ENCODE measurements at places on chromosomes 11 and 22. TPM values are rescaled to one million over a fixed set of nuclear protein-coding genes. Genes with fewer than 3 reads are reported as not detected.

GRCh38 chr22:25853078-25853477 is 111.1 kb downstream of the MYO18B start:
- H3K36me3 ChIP-seq, result no peaks in the 10 kb centered on the region
- no peak overlapping the region for H3K27ac ChIP-seq
- DNase-seq, result no peak
- no peak overlapping the region for H3K4me3 ChIP-seq
- no peaks in the 10 kb centered on the region for H3K27me3 ChIP-seq

DNA sequence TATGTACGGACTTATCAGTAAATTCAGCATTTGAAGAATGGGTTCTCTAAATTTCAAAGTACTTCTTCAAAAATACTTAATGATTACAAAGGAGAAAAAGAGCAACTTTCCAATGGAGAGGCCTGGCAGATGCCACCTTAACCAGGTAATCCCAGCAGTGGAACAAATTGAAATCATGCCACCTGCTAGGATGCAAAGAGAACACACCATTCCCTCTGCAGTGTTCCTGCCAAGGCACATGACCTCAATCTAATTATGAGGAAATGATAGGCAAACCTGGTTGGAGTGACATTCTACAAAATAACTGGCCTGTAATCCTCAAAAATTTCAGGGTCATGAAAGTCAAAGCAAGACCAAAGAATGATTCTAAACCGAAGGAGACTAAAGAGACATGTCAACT is 21.5 kb downstream of the TNRC6B start:
- no peak for DNase-seq
- no peaks in the 10 kb centered on the region for H3K27me3 ChIP-seq
- no peak overlapping the region for H3K27ac ChIP-seq

The USH1C gene
- not detected for total RNA-seq

DNA sequence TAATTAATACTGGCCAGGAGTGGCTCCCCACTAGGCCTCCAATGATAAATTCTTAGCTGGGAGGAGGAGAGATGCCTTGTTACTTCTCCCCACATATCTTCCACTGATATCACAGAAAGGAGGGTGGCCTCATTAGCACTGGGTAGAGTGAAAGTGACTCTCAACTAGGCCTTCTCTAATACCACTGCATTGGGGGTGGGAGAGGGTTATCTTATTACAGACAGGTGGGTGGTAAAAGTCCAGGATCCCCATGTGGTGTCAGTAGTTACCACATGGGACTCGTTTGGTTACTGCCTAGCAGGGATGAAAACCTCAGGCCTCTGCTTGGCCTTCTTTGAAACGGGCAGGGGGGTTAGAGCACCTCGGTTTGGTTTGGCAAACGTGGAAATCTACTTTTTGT is 167.3 kb downstream of the UVRAG start:
- no peaks in the 10 kb centered on the region for H3K36me3 ChIP-seq
- no peak overlapping the region for H3K27ac ChIP-seq
- H3K4me1 ChIP-seq, result peaks cover 5% of the 10 kb centered on the region
- H3K4me3 ChIP-seq, result no peak overlapping the region
- DNase-seq, result no peak
- no peaks in the 10 kb centered on the region for H3K27me3 ChIP-seq

The ENTHD1 gene
- not detected for total RNA-seq

DNA sequence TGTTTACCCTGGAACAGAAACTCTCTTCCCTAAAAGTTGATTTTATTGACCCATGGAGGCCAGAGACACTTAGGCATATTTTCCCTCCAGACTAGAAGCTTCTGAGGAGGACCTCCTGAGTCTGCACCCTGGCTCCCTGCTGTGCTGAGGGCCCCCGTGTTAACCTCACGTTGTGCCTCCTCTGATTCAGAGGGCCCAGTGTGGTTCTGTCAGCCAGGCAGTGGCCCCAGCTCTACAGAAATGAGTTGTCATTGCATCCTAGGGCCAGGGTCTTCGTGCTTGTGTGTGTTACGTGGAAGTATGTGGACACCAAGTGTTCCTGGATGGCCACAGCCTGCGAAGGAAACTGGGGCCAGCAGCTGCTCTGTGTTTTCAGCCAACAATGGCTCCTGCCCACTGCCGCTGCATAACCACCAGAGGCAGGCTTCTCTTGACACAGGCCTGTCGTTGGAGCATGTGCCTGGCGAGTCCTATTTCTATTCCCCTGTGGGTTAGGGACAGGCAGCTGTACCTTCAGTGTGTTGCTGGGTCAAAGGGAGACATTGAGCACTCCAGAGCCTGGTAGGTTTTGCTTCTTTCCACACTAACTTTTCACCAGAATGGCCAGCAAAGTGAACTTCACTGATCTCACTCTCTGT is 44.5 kb downstream of the MED15 start:
- no peaks in the 10 kb centered on the region for H3K27me3 ChIP-seq
- H3K36me3 ChIP-seq, result peaks cover 15% of the 10 kb centered on the region
- H3K27ac ChIP-seq, result peak overlapping the region; percentile 80
- H3K4me3 ChIP-seq, result no peak overlapping the region

The BRSK2 gene
- total RNA-seq, result 0.20 TPM

- no peak for DNase-seq
- H3K27ac ChIP-seq, result no peak overlapping the region
- no peaks in the 10 kb centered on the region for H3K4me1 ChIP-seq
These were observed 752.9 kb downstream of the CNTN5 start for GRCh38 chr11:99773646-99774045.

- H3K4me1 ChIP-seq, result no peaks in the 10 kb centered on the region
- no peaks in the 10 kb centered on the region for H3K27me3 ChIP-seq
- peak; percentile 72 for DNase-seq
- no peaks in the 10 kb centered on the region for H3K36me3 ChIP-seq
These were observed 9.1 kb upstream of the CLCF1 start for GRCh38 chr11:67382276-67383136.

DNA sequence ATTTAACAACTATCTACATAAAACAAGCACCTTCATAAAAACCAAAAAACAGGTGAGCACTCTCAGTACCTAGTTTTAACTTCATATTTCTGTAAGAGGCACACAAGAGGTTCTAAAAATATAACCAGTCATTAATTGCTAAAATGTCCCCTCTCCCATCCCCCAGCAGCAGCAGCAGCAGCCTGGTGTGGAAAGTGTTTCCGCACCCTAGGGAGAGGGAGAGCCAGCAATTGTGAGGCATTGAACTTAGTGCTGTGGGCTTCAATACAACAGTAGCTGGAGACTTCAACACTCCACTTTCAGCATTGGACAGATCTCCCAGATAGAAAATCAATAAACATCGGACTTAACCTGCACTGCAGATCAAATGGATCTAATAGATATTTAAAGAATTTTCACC is 1158.5 kb downstream of the JRKL start:
- no peak overlapping the region for H3K27ac ChIP-seq
- H3K36me3 ChIP-seq, result no peaks in the 10 kb centered on the region
- no peaks in the 10 kb centered on the region for H3K27me3 ChIP-seq
- H3K4me1 ChIP-seq, result no peaks in the 10 kb centered on the region
- H3K4me3 ChIP-seq, result no peak overlapping the region
- DNase-seq, result no peak

GRCh38 chr22:45425101-45425500 is 11.6 kb downstream of the RIBC2 start:
- H3K4me3 ChIP-seq, result no peak overlapping the region
- H3K36me3 ChIP-seq, result no peaks in the 10 kb centered on the region
- no peaks in the 10 kb centered on the region for H3K27me3 ChIP-seq
- H3K4me1 ChIP-seq, result no peaks in the 10 kb centered on the region
- no peak for DNase-seq

GRCh38 chr11:100719362-100719761 is 32.3 kb downstream of the ARHGAP42 start:
- no peak overlapping the region for H3K27ac ChIP-seq
- no peak for DNase-seq
- peaks cover 10% of the 10 kb centered on the region for H3K4me1 ChIP-seq
- H3K36me3 ChIP-seq, result no peaks in the 10 kb centered on the region
- no peak overlapping the region for H3K4me3 ChIP-seq

The CTSD gene
- 215 TPM for total RNA-seq

The DEFB131B gene
- total RNA-seq, result not detected

The TEX54 gene
- not detected for total RNA-seq

GRCh38 chr22:26362471-26362870 is 66.6 kb upstream of the ASPHD2 start:
- H3K27ac ChIP-seq, result no peak overlapping the region
- DNase-seq, result no peak
- H3K4me1 ChIP-seq, result no peaks in the 10 kb centered on the region
- H3K4me3 ChIP-seq, result no peak overlapping the region
- H3K27me3 ChIP-seq, result peaks cover 4% of the 10 kb centered on the region

- DNase-seq, result no peak
- no peaks in the 10 kb centered on the region for H3K27me3 ChIP-seq
- H3K4me3 ChIP-seq, result no peak overlapping the region
- H3K27ac ChIP-seq, result no peak overlapping the region
These were observed 20.6 kb downstream of the GRAMD1B start for GRCh38 chr11:123450623-123451022.

The ACR gene
- total RNA-seq, result 4.9 TPM

GRCh38 chr22:21710156-21710555 is 25.4 kb downstream of the YPEL1 start:
- H3K4me3 ChIP-seq, result no peak overlapping the region
- H3K27ac ChIP-seq, result no peak overlapping the region

- no peaks in the 10 kb centered on the region for H3K27me3 ChIP-seq
- H3K4me1 ChIP-seq, result peaks cover 7% of the 10 kb centered on the region
- H3K36me3 ChIP-seq, result no peaks in the 10 kb centered on the region
- no peak overlapping the region for H3K27ac ChIP-seq
These were observed 24.7 kb upstream of the BAIAP2L2 start for GRCh38 chr22:38135133-38135706.

GRCh38 chr11:58495906-58496305 is 12.0 kb downstream of the OR5B21 start:
- H3K4me1 ChIP-seq, result no peaks in the 10 kb centered on the region
- H3K4me3 ChIP-seq, result no peak overlapping the region
- H3K27ac ChIP-seq, result no peak overlapping the region
- no peaks in the 10 kb centered on the region for H3K36me3 ChIP-seq

GRCh38 chr11:98227278-98227677 is 793.5 kb upstream of the CNTN5 start:
- H3K4me3 ChIP-seq, result no peak overlapping the region
- H3K4me1 ChIP-seq, result no peaks in the 10 kb centered on the region
- DNase-seq, result no peak
- no peaks in the 10 kb centered on the region for H3K27me3 ChIP-seq
- H3K36me3 ChIP-seq, result no peaks in the 10 kb centered on the region
- H3K27ac ChIP-seq, result no peak overlapping the region

DNA sequence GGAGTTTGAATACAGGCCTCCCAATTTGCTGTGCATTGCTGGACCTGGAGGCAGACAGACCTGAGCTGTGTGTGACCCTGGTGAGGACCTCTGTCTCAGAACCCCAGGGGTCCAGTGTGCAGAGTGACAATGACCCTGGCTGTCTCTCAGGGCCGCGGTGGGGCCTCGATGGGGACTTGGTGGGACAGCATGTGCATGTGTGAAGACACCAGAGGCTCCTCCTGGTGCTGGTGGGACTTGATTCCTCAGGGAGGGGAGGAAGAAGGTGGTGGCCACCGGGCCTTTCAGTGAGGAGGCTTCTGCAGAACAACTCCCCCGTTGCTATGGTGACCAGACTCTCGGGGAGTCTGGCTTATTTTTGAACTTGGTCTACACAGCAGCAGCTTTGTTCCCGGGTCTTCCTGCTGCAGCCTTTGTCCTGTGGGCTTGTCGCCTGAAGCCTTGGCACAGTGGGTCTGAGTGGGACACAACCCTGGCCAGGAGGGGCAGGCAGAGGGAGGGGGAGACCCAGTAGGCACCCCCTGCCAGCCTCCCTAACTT is 35.3 kb downstream of the MCM5 start:
- no peak for DNase-seq
- H3K27me3 ChIP-seq, result no peaks in the 10 kb centered on the region
- H3K36me3 ChIP-seq, result no peaks in the 10 kb centered on the region
- H3K27ac ChIP-seq, result no peak overlapping the region

DNA sequence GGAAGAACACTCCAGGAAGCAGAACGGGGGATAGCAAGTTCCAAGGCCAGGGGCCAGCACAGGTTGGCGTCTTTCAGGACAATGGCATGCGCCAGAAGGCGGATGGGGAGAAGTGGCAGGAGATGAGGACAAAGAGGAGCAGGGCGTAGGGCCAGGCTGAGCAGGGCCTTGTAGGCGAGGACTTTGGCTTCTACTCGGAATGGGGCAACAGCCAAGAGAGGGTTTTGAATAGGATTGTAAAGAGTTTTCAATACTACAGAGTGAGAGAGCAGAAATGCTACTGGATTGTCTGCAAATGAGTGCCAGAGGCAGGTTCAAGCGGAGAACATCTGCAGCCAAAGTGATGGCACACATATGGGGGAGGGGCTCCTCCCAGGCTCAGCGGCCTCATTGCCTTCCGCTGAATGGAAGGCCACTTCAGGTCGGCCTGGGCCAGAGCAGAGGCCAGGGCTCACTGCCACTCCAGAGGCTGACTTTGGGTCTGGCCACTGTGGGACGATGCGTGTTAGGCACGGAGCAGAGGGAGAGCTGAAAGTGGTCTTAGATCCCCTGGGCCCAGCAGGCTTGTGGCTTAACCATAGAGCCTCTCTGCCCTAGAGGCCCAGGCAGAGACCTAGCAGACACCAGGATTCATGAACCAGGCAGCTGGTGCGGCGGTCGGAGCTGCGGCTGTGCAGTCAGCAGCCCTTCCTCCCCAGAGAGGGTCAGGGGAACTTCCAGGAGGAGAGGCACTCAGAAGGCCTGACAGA is 118.2 kb downstream of the DSCAML1 start:
- no peak overlapping the region for H3K4me3 ChIP-seq
- no peaks in the 10 kb centered on the region for H3K4me1 ChIP-seq
- no peak for DNase-seq
- no peak overlapping the region for H3K27ac ChIP-seq
- H3K36me3 ChIP-seq, result no peaks in the 10 kb centered on the region

Measured in endothelial cell of umbilical vein (primary cell).